Natural killer cell (primary cell): ENCODE measurements at places on chromosomes 5 and 9. TPM values are rescaled to one million over a fixed set of nuclear protein-coding genes. Genes with fewer than 3 reads are reported as not detected.

GRCh38 chr5:13510616-13511015 is 433.9 kb downstream of the DNAH5 start:
- DNase-seq, result no peak

- no peak for DNase-seq
These were observed 46.6 kb downstream of the MAP3K1 start for GRCh38 chr5:56861893-56862485.

GRCh38 chr5:39202597-39203274 is 16.6 kb downstream of the FYB1 start:
- no peak for DNase-seq

- DNase-seq, result no peak
These were observed 306.3 kb upstream of the KCNN2 start for GRCh38 chr5:114055318-114056184.

DNA sequence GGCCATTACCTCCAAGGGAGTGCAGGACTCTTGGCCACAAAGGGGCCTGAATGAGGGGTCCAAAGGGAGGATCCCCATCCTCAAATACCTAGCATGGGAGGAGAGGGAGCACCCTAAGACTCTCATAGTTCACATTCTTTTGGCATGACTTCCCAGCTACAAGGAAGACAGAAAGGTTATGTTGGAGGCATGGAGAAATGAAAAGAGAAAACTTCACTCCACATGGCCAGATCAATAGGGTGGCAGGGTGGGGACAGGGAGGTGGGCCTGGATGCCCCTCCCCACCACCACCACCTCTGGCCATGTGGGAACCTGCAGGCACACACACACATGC is 97.6 kb downstream of the PAX5 start:
- DNase-seq, result no peak

DNA sequence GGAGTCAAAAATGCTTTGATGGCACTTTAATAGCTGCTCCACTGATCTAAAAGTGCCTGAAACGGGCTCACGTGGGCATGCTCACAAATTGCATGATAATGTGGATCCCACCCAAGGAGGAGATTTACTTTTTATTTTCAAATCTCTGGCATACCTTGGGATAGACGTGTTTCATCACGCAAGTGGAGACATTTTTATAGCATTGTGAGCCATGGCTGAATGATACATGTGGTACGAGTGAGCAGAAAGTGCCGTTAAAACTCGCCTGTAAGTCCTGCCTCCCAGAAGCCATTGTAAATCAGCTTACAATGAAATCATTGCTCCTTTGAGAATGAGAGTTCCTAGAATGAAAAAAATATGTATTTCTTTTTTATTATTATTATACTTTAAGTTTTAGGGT is 514.7 kb downstream of the MAT2B start:
- no peak for DNase-seq

GRCh38 chr5:14744296-14745187 is 80.0 kb downstream of the OTULIN start:
- DNase-seq, result no peak

GRCh38 chr9:76926846-76927245 is 20.9 kb upstream of the PRUNE2 start:
- no peak for DNase-seq

GRCh38 chr9:79383096-79383495 is 188.7 kb upstream of the TLE4 start:
- DNase-seq, result no peak

GRCh38 chr5:73862796-73863195 is 236.8 kb downstream of the ARHGEF28 start:
- DNase-seq, result no peak

GRCh38 chr5:156396063-156396829 is 69.3 kb downstream of the SGCD start:
- DNase-seq, result no peak

- no peak for DNase-seq
These were observed 18.9 kb downstream of the WNT8A start for GRCh38 chr5:138102454-138103318.

DNA sequence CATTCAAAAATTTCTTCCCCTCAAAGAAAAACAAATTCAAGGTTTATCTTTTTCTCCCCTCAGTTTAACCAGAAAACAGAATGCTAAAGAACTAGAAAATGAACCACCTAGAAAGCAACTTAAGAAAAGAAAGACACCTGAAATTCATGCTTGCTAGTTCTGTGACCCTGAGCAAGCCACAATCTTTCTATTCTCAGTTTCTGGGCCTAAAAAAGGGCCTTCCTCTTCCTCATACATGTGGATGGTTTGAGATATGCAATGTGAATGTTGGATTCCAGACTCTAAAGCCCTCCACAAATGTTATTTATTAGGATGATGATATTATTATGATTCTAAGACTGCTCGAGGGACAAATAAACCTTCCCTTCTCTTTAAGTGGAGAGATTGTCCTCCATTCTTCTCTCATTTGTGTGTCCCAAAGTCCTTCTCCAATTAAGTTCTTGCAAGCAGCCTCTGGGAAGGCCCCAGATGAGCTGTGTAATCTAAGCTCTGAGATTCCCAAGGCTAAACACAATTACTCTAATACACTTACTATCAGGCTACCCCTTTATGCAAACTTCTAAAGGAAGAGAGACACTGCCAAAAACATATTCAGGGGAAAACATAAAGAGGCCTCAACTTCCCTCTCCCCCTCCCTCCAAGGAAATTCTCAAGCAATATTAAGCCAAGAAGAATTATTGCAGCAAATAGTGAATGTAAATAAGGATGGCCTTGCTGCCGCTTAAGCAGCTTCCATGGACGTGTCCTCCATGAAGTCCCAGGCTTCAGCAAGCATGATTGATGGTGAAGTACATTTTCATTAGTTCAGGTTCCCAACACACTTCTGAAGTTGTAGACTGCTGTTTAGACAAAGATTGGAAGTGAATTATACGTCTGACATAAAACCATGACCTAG is 80.2 kb downstream of the PRKACG start:
- no peak for DNase-seq

Gene TBC1D13
- 33.7 TPM for total RNA-seq

Gene TBC1D9B
- 113 TPM for total RNA-seq

Gene LMX1B
- not detected for total RNA-seq

Gene ARID3C
- total RNA-seq, result 0.24 TPM

Gene LAMC3
- not detected for total RNA-seq
